ENCODE measurements at places on chromosomes 12 and 14.

GRCh38 chr12:96427269-96427729, 27.1 kb upstream of the CDK17 start:
- DNase-seq, result no peak

DNA sequence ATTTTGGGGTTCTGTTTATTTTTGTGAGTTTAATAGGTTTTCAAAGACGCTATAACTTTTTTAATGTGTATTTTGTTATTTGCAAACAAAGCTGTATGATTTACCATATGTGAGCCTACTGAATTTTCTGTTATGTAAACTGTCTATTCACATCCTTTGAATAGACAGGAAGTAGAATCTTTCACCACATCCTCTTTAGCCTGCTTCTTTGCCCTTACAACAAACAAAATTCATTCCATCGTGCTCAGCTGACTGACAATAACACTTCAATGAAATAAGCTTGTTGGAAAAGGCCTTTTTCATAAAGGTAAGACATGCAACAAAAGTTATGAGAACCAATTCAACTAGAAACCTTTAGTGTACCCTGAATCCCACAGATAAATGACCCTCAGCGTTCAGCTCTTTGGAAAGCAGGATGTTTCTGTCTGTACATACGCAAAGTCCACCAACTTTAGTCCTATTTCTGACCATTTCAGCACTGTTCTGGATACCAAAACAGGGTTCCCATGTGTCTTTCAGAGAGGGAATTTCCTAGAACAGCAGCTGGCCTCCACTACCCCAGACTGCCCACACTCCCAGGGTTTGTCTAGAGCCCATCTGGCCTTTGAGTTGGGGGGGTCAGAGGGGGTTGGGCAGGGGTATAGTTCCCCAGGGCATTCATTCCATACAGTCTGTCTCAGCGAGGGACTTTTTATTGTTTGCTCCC, 71.3 kb downstream of the DUSP6 start:
- DNase-seq, result no peak

GRCh38 chr12:34405286-34406227, 383.3 kb downstream of the ALG10 start:
- DNase-seq, result peak; percentile 4

GRCh38 chr14:43132441-43132840, 1374.6 kb downstream of the FSCB start:
- DNase-seq, result no peak

DNA sequence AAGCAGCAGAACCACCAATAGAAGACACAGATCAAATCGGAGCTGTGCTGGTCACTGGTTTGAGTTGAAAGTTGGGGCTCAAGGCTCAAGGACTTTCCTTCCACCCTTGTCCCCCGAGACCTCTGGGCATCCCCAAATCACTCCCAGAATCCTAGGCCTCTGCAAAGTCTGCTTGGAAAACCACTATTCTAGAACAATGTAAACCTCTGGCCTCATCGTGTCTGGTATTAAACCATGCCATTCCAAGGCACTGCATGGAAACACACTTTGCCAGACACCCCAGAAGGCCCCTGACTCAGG, 288.0 kb downstream of the DPF3 start:
- no peak for DNase-seq

DNA sequence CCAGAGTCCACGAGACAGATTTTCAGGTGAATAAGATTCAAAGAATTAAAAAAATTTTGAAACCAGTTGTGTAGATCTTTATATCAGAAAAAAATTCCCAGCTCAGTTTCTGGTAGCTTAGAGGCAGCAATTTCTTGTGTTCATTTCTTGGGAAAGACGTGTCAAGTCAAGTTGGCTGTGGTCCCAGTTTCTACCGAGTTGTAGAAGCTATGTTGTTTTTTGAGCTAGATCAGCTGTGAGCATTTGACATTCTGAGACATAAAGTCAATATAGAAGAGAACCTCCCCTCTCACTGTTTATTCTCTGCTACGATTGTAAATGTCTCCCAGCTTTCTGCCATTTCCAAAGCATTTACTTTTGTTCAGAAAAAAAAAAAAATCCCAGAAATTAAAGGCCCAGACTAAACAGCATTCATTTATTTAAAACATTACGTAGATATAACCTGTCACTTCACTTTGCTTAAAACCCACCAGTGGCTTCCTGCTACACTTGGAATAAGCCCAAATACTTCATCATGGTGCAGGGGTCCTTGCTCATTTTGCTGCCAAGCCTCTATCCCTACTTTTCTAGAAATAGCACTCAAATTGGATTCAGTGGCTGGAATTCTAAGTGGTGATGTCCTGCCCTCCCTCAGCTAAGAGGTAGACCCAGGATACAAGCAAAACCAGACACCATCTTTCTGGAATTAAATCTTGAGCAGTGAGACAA, 20.6 kb upstream of the PYGL start:
- no peak for DNase-seq
